NCI-H510A treated with DMSO at 0.1 percent for 48 hours (cell line): ENCODE measurements at places on chromosomes 7 and 10.
A peak's percentile ranks its signal among the peaks of the same experiment; 100 is the strongest.

GRCh38 chr10:33112831-33113455, 154.9 kb upstream of the ITGB1 start:
- DNase-seq, result no peak

- no peak for DNase-seq
These were observed 7.0 kb downstream of the ANKRD1 start for GRCh38 chr10:90913774-90914420.

- no peak for DNase-seq
These were observed 55.2 kb upstream of the FRMD4A start for GRCh38 chr10:14385596-14386593.

DNA sequence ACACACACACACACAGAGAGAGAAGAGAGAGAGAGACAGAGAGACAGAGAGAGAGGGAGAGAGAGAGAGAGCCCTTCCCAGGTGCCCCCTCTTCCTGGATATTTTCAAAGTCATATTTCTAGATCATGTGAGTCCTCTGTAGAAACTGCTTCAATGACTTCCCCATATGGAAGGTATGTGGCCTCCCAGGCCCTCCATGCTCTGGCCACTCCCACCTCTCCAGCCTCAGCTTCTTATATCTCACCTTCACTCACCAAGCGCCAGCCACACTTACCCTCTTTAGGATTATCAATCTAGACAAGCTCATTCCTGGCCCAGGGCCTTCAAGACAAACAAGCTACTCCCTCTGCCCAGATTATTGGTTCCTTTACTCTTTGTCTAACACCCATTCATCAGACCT, 259.7 kb downstream of the MTERF1 start:
- no peak for DNase-seq

DNA sequence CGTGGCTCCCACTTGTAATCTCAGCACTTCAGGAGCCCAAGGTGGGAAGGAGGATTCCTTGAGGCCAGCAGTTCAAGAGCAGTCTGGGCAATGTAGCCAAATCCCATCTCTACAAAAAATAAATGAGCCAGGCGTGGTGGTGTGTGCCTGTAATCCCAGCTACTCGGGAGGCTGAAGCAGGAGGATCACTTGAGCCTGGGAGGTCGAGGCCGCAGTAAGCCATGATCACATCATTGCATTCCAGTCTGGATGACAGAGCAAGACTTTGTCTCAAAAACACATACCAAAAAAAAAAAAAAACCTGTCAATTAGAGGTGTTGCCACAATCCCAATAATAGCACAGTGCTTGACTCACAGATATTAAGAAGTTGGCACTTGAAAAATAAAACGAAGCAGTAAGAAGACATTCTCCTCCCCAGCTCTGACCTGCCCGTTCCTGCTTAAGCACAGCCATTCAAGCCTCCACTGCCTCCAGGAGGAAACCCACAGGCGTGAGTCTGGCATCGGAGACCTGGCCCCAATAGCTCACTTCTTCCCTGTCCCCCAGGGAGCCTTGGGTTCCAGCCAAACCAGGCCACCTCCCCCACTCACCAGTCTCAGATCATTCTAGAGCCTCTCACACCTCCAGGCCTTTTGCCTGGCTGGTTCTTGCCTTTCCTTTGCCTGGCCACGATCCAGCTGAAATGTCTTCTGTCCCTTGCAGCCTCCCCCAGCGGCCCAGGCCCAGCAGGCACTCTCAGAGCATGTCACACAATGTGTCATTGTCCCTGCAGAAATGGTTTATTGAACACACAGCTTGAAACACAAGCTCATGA, 45.3 kb upstream of the GTF2I start:
- peak; percentile 20 for DNase-seq

DNA sequence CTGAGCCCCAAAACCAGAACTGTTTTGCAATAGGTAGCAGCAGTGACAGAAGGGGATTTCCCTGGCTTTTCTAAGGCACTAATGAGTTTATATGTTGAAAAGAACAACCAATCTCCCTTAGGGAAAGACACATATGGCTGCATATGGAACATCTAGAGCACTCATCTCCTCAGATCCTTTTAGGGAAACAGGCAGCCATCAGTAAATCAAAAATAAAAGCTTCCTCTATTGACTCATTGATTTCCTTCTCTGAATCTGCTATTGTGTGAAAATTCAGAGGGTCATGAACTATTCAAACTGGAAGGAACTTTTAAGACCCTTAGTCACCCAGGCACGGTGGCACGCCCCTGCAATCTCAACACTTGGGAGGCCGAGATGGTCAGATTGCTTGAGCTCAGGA, 110.9 kb upstream of the NANOS1 start:
- no peak for DNase-seq

GRCh38 chr7:378551-379455, 88.8 kb downstream of the FOXL3 start:
- no peak for DNase-seq

DNA sequence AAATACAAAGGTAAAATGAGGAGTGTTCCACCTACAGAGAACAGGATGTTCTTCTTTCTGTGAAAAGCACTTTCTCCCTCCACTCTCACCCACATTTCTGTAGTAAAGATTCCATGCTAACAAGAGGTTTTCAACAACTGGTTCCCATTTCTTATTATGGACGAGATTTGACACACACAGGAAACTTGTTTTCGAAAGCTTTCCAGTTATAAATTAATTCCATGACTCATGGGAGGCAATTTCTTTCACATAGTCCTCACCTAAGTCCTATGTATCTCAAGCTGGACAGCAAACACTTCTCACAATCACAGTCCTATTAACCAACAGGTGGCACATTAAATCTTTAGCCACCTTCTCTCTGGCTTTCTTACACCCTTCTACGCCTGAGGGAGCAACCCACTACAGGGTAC, 24.5 kb downstream of the RAPGEF5 start:
- peak; percentile 76 for DNase-seq

DNA sequence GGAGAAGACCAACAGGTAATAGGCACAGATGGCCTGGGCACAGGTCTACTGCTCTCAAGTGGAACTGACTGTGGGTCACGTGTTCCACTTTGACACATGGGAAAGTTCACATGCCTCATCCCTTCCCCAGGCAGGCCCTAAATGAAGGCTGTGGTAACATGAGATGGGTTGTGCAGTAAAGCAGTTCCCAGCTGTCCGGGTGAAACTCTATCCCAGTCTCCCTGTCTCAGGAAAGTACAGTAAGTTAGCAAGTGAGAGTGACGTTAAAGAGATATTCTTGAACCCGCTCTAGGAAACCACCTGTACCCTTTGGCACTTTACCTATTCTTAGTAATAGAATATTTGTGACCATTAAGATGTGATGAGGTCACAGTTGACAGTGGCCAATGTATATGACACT, 343.7 kb upstream of the AOAH start:
- DNase-seq, result peak; percentile 85

DNA sequence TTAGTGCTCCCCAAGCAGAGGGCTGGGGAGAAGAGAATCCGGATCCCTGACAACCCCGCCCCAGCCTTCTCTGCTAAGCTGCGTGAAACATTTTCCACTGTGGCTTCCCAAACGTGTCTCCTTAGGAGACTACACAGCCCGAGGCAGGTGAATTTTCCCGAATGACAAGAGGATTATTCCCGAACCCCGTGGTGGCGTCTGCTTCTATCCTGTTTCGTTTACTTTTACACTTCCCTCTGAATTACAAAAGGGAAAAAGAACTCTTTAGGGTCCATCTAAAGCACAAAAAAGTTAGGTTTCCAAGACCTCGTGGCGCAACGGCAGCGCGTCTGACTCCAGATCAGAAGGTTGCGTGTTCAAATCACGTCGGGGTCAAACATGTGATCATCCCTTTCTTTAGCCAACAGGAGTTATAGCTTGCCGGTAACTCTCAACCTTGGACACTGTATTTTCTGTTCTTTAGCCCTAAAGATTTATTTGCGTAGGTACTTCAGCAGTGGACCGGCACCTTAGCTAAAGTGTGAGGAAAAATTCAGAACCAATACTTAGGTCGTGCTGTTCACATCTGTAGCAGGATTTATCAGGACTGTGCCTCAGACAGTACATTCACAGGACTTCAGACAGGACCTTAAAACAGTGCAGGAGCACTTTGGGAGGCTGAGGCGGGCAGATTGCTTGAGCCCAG, 3.2 kb upstream of the ZNF789 start:
- DNase-seq, result no peak

GRCh38 chr10:7819121-7819460, 786 bp downstream of the TAF3 start:
- DNase-seq, result no peak

GRCh38 chr7:3193379-3194120, 107.5 kb upstream of the SDK1 start:
- no peak for DNase-seq
